Activated CD4-positive, alpha-beta T cell treated with anti-CD3 and anti-CD28 coated beads for 36 hours (primary cell): ENCODE measurements at places on chromosomes 16 and 17.
A peak's percentile ranks its signal among the peaks of the same experiment; 100 is the strongest.

DNA sequence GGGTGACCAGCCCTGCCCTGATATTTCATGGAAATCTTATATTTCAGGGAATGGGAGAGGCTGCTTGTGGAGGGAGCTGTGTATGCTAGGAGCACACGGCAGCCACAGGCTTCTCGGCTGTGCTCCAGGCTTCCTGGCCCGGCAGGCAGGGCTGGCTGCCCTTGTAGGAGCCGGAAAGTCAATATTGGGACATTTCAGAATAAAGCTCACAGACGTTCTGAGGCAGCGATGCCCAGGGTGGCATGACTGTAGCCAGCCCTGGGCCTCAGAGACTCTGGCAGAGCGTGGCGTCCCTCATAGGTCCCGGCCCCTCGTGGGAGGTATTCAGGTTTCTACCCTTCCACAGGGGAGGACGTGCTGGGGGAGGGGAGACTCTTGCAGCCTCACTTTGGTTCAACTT lies 65.7 kb downstream of the BANP start:
- DNase-seq, result no peak

DNA sequence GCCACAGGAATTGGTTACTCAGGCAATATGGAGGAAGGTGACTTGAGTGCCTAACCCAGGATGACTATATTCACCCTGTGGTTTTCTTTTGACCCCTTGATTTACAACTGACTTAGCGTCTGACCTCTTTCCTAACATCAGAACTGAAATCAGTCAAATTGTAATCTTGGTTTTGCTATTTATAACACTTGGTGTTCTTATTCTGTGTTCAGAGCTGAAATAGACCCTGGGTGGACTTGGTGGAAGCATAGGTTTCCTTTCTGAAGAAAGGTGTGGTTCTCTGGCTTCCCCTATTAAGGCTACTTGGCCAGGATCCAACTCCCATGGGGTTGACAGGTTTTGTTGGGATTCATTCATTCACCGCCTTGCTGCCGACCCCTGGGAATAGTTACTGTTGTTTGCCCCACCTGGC lies 80.8 kb downstream of the CLEC16A start:
- DNase-seq, result peak; percentile 20

- DNase-seq, result no peak
Observed at GRCh38 chr17:59534583-59534982, 30.8 kb upstream of the DHX40 start.

DNA sequence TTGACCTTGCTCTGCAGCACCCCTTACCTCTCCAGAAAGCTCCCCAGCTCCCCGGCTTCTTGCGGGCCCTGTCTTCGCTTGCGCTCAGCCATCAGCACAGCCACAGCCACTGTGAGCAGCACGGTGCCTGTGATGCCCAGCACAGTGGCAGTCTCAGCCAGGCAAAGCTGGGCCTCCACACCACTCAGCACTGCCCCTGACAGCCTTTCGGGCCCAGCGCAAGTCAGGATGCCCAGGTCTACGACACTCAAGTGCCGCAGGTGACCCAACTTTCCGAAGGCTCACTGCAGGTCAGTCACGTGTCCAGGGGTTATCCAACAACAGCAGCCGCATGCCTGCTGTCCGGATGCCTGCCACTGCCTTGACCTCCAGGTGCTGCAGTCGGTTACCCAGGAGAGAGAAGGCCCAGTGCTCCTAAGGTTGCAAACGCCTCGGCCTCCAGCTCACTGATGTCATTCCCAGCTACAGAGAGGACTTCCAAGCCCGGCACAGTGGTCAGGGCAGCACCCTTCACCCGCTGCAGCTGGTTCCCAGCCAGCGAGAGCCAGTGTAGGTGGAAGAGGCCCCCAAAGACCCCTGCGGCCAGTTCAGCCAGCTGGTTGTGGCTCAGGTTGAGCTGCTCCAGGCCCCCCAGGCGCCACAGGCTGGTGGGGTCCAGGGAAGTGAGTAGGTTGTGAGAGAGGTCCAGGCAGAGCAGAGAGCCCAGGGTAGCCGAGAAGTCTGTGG lies 8.9 kb upstream of the TMEM101 start:
- no peak for DNase-seq

GRCh38 chr17:31248986-31249834 lies 47.8 kb downstream of the OMG start:
- DNase-seq, result no peak

- no peak for DNase-seq
Observed at GRCh38 chr17:77001487-77001886, 133.3 kb downstream of the MGAT5B start.

- DNase-seq, result no peak
Observed at GRCh38 chr17:13074026-13074425, 56.2 kb upstream of the ELAC2 start.

DNA sequence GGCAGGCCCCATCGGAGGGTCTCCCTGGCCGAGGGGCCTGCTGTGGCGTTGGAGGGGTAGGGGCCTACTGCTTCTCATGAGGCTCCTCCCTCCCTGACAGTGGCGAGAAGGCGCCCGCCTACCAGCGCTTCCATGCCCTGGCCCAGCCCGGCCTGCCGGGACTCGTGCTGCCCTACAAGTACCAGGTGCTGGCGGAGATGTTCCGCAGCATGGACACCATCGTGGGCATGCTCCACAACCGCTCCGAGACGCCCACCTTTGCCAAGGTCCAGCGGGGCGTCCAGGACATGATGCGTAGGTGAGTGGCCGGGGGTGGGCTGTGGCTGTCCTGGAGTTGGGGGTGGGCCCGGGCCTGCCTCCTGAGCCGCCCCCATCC lies 1.7 kb downstream of the CDT1 start:
- DNase-seq, result no peak

DNA sequence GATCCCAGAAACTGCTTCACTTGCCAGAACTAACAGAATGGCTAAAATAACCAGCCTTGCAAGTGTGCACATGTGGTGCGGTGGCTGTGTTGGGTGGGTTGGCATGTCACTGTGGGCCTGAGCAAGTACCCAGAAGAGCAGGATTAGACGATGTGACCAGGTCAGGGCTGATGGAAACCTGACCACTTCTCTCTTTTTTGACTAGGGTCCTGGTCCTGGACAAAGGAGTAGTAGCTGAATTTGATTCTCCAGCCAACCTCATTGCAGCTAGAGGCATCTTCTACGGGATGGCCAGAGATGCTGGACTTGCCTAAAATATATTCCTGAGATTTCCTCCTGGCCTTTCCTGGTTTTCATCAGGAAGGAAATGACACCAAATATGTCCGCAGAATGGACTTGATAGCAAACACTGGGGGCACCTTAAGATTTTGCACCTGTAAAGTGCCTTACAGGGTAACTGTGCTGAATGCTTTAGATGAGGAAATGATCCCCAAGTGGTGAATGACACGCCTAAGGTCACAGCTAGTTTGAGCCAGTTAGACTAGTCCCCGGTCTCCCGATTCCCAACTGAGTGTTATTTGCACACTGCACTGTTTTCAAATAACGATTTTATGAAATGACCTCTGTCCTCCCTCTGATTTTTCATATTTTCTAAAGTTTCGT lies 16.7 kb downstream of the ANKRD40 start:
- DNase-seq, result no peak

DNA sequence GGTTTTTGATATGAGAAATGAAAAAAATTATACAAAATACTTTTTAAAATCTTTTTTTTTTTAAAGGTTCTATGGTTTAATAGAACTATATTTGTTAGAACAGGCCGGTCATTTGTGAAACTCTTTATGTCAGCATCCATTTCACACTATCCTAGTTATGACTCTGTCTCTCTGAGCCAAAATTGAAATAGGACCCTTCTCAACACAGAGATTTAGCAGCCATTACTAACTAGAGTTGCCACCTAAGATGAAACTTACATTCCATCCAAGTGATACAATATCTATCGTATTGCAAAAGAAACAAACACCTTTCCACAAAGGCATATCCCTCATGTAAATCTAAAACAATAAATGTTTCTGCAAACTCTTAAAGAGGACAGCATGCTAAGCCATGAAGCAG lies 249.8 kb downstream of the CDH11 start:
- no peak for DNase-seq

DNA sequence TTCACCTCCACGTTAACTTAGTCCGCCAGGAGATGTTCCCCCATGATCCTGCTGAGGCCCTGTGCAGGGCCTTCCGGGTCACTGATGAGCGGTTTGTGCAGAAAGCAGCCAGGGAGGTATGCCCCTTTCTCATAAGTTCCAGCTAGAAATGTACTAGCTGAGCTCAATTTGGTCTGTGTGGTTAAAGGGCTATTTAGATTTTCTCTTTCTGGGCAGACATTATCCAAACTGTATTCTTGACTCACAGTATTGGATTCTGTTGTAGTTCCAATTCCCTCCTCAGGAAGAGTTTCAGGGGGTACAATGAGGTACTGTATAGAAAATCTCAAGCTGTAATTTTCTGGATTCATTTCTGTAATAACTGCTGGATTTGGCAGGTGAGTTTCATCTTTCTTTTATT lies 137.1 kb downstream of the TRIM37 start:
- no peak for DNase-seq

DNA sequence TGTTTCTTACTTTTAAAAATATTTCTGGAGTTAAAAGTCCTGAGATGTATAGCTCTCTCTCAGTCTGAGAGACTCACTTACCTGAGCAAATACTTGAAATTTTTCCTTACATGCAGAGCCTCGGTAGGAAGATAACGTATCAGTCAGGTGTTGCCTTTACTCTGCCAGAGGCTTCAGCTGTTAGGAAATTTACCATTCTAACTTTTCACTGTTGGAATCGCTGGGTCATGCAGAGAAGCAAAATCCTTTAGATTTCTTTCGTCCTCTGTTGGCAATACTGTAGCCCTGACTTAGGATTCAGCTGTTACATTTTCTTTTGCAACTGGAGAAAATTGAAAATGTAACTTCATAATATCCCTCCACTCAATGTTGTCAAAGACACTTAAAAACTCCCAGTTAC lies 20.0 kb upstream of the KCNJ16 start:
- DNase-seq, result no peak

GRCh38 chr17:7839876-7840261 lies 5.9 kb downstream of the KDM6B start:
- DNase-seq, result no peak

- DNase-seq, result no peak
Observed at GRCh38 chr17:16938496-16939207, 33.3 kb downstream of the TNFRSF13B start.

- DNase-seq, result no peak
Observed at GRCh38 chr16:53784291-53784690, 80.3 kb downstream of the FTO start.

DNA sequence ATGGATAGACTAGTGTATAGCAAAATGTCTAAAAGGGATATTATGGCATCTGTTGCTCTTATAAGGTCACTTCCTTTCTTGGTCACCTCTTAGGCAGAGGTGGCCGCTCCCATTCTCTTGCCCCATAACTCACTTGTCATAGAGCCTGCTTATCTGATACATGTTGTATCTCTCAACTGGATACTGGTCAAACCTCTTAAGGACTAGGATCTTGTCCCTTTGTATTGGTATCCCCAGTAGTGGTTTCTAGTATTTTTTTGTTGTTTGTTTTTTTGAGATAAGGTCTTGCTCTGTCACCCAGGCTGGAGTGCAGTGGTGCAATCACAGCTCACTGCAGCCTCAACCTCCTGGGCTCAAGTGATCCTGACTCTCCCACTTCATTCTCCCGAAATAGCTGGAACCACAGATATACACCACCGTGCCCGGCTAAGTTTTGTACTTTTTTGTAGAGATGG lies 27.0 kb downstream of the ZSWIM7 start:
- no peak for DNase-seq

- no peak for DNase-seq
Observed at GRCh38 chr17:79650283-79650682, 39.4 kb upstream of the RBFOX3 start.

- DNase-seq, result no peak
Observed at GRCh38 chr17:40427002-40427491, 9.4 kb upstream of the TOP2A start.

DNA sequence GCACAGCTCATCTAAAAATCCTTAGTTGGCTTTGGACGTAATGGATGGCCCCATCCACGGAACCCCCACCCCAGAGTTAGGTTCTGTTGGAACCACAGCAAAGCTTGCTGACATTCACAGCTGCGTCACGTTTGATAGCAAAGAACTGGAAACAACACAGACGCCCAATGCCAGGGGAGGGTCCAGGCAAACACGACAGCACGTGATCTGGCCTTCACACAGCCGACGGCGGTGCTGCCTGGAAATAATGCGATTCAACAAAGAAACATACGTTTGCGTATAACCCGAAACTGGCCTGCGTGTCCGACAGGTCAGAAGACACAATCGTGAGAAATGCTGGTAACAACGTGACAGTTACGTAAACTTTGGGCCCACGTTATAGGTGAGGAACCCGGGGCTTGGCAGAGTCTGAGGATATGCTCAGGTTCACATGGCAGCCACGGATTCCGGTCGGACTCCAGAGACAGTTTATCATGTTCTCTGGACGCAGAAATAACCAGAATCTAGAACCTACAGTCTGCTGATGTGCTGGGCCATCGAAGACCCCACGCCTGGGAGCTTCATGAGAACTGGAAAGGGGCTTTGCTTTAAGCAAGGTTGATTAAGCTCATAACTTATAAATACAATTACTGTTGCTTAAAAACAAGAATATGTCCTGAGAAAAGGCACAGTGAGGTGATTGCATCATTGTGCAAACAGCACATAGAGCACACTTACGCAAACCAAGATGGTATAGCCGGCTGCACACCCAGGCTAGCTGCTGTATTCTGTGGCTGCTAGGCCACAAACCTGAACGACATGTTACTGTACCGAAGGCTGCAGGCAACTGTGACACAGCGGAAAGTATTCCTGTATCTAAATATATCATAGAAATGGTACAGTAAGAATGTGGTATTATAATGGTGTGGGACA lies 70.4 kb downstream of the RPH3AL start:
- DNase-seq, result no peak

DNA sequence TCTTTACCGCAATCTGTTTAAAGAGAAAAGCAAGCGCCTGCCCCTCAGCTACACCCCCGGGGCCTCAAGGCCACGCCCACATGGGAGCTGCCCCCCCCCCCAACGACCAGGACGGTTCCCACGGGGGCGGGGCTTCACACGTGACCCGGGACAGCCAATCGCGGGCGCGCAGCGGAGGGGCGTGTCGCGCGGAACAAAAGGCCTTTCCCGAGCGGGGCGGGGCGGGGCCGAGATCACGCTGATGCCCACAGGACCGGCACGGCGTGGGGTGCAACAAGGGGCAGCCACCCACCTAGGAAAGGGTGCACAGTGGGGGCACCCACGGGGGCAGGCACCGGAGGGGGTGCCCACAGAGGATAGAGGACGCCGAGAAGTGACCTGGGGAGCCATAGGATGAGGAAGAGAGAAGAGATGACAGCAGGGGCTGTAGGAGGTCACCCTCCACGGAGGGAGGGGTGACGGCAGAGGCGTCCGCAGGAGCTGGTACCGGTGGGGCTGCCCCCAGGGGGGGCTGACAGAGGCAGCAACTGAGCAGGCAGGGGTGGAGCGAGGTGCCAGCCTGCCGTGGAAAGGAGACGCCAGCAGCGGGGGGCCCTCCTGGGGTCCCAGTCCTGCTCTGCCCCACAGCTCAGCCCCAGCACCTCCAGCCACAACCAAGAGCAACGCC lies 6.2 kb downstream of the UNKL start:
- peak; percentile 95 for DNase-seq
